ENCODE measurements at places on chromosomes 5 and 9.

DNA sequence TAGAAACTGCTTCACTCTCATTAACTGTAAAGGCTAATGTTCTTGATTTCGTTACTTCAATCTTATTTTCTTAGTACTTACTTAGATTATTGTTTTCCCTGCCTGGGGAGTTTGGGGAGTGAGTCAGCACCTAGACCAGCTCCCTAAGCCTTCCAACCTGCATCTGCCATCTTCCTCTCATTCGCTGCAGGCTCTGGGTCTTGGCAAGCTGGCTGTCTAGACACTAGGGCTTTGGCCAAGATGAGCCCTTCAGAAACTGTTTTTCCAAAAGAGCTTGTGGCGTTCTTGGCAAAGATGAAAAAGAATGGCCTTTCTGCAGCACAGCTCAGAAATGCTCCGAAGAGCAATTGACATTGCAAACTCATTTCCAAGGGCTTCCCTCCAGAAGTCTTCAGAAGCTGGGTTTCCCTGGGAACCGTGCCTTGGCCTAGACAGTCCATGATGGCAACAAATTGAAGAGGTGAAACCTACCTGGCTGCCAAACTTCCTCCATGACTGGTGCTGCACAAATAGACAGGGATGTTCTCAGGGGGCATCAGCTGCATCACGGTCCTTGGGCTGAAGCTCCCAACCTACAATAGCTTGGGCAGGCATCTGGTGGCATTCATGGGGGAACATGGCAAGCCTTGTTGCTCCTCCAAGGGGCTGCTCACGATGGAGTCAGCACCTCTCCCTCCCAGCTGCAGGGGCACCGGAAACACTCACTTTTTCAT, 76.6 kb downstream of the NSUN2 start:
- no peak overlapping the region for H3K27ac ChIP-seq
- H3K4me3 ChIP-seq, result no peak overlapping the region
- no peaks in the 10 kb centered on the region for H3K4me1 ChIP-seq
- DNase-seq, result no peak

DNA sequence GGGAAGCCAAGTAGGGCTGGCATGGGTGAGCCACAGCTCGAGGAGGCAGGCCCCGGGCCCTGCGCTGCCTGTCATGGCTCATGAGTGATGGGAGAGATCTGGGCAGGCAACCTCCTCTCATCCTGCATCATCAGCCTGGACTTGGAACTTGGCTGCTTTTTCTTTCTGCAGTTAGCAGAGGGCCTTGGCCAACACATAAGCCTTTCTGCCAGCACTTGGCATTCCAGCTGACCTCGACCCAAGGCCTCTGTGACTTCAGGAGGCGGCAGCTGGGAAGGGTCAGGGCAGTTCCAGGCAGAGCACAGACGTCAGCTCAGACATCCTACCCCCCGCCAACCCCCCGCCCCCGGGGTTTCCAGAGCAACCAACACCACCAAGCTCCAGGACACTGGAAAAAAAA, 7.6 kb downstream of the S1PR3 start:
- no peaks in the 10 kb centered on the region for H3K4me1 ChIP-seq
- no peak overlapping the region for H3K4me3 ChIP-seq
- no peak overlapping the region for H3K27ac ChIP-seq
- no peaks in the 10 kb centered on the region for H3K36me3 ChIP-seq
- no peak for DNase-seq

DNA sequence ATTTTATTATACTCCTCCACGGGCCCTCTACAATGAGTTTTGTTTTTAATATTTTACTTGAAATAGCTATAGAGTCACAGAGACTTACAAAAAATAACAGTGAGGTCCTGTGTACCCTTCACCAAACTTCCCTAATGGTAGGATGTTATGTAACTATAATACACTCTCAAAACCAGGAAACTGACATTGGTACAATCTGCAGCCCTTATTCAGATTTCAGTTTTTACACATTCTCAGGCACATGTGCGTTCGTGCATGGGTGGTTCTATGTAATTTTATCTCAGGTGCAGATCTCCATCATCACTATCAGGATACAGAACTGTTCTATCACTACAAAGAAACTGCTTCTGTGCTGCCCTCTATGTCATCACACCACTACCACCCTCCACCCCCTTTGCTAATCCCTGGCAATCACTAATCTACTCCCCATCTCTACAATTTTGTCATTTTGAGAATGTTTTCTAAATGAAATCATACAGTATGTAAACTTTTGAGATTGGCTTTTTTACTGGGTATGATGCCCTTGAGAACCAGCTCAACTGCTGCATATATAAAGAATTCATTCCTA, 16.4 kb downstream of the RAB14 start:
- H3K4me3 ChIP-seq, result no peak overlapping the region
- peaks cover 13% of the 10 kb centered on the region for H3K36me3 ChIP-seq
- peaks cover 47% of the 10 kb centered on the region for H3K4me1 ChIP-seq

DNA sequence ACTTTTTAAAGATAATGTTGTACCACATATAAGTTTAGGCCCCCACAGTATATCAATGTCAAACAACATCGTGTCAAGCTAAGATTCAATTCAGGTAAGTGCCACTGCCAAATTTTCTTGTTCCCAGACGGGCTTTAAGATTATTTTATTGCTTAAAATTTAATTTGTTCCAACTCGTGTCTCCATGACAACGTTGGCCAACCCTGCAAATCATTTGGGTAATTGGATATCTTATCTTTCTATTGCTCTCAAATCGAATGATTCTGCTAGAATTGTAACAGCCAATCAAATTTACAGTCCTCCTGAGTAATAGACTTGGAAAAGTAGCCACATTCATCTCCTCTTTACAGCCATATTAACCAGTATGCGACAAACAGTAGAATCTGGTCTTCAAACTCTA, 19.5 kb downstream of the TLE1 start:
- no peaks in the 10 kb centered on the region for H3K27me3 ChIP-seq
- no peak for DNase-seq
- H3K4me3 ChIP-seq, result no peak overlapping the region
- no peaks in the 10 kb centered on the region for H3K36me3 ChIP-seq
- H3K4me1 ChIP-seq, result no peaks in the 10 kb centered on the region

DNA sequence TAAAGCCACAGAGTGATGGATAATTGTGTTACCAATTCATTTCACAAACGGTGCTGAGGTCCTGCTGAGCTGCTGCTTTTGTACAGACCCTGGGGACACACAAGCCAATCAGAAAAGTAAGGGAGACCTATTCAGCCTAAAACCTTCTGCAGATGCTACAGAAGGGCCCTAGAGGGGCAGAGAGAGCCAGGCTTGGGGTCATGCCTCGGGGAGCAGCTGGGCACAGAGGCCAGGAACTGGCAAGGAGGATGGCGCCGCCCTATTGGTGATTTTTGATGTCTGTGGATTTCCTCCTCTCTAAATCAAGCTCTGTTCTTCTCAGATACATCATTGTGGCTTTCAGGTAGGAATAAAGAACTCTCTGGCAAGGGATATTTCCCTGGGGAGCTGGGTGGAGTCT, 181.9 kb downstream of the ZNF462 start:
- no peak for DNase-seq
- H3K27ac ChIP-seq, result no peak overlapping the region
- no peaks in the 10 kb centered on the region for H3K27me3 ChIP-seq
- H3K4me1 ChIP-seq, result no peaks in the 10 kb centered on the region

GRCh38 chr5:146052780-146053179, 52.6 kb downstream of the PLAC8L1 start:
- no peak overlapping the region for H3K4me3 ChIP-seq
- no peaks in the 10 kb centered on the region for H3K4me1 ChIP-seq
- no peak overlapping the region for H3K27ac ChIP-seq
- H3K36me3 ChIP-seq, result no peaks in the 10 kb centered on the region

DNA sequence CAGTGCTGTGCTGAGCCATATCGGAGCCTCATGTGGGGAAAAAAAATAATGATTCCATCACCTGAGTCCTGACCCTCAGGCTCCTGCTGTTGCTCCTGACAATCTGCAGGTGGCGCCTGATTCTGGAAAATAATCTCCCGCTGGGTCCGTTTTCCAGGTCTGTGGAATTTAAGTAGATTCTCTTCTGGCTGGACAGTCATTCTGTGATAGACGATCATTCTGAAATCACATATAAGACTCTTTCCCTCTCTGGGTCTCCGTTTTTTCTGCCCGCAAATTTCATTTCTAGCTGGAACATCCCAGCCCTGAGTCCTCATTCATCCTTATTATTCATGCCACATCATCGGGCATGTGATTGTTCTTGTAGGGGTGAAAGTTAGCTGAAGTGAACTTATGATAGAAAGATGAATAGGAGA, 22.1 kb upstream of the STXBP1 start:
- no peaks in the 10 kb centered on the region for H3K4me1 ChIP-seq
- H3K27ac ChIP-seq, result no peak overlapping the region
- no peaks in the 10 kb centered on the region for H3K27me3 ChIP-seq
- H3K4me3 ChIP-seq, result no peak overlapping the region
- peak; percentile 24 for DNase-seq

Data from CD8-positive, alpha-beta memory T cell (primary cell).